ENCODE measurements at places on chromosomes 3 and 15. TPM values are rescaled to one million over a fixed set of nuclear protein-coding genes. Genes with fewer than 3 reads are reported as not detected.

GRCh38 chr3:174101244-174101643 is 703.7 kb downstream of the NLGN1 start:
- H3K4me1 ChIP-seq: no peaks in the 10 kb centered on the region
- H3K27ac ChIP-seq: no peak overlapping the region
- no peaks in the 10 kb centered on the region for H3K27me3 ChIP-seq

DNA sequence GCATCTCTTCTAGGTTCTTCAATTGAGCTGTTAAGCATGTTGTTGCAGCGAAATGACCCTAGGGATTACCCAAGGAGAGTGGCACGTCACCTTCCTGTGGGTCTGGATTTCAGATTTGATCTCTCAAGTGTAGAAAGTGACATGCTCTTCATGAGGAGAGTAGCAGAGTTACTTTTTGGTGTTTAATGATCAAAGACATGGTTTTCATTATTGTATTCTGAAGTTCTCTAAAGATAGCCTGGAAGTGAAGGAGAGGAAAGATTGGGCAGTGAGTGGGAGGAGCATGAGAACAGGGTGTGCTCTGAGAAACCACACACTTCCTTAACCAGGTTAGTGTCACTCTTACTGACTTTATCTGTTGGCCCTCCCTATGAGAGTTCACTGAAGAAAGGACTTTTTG is 153.6 kb downstream of the AKAP13 start:
- peaks cover 8% of the 10 kb centered on the region for H3K36me3 ChIP-seq
- H3K4me1 ChIP-seq: peaks cover 11% of the 10 kb centered on the region
- no peak for DNase-seq
- H3K27ac ChIP-seq: no peak overlapping the region
- H3K4me3 ChIP-seq: no peak overlapping the region

- H3K27ac ChIP-seq: no peak overlapping the region
- H3K4me3 ChIP-seq: no peak overlapping the region
- DNase-seq: no peak
- H3K27me3 ChIP-seq: no peaks in the 10 kb centered on the region
Observed at GRCh38 chr3:174206607-174207192, 652.4 kb upstream of the NAALADL2 start.

- peak overlapping the region; percentile 42 for H3K4me3 ChIP-seq
- peak overlapping the region; percentile 87 for H3K27ac ChIP-seq
- DNase-seq: peak; percentile 73
- H3K4me1 ChIP-seq: peaks cover 32% of the 10 kb centered on the region
Observed at GRCh38 chr15:70559265-70560239, 203.8 kb downstream of the UACA start.

- H3K4me3 ChIP-seq: no peak overlapping the region
- no peak overlapping the region for H3K27ac ChIP-seq
- no peak for DNase-seq
- H3K36me3 ChIP-seq: no peaks in the 10 kb centered on the region
- H3K4me1 ChIP-seq: peaks cover 4% of the 10 kb centered on the region
- no peaks in the 10 kb centered on the region for H3K27me3 ChIP-seq
Observed at GRCh38 chr15:88389120-88389519, 78.1 kb downstream of the MRPL46 start.

The C3orf52 gene
- 5.8 TPM for polyA plus RNA-seq

GRCh38 chr15:91946581-91947292 is 93.2 kb downstream of the SLCO3A1 start:
- H3K4me1 ChIP-seq: peaks cover 18% of the 10 kb centered on the region
- no peaks in the 10 kb centered on the region for H3K36me3 ChIP-seq
- no peaks in the 10 kb centered on the region for H3K27me3 ChIP-seq
- DNase-seq: no peak
- no peak overlapping the region for H3K4me3 ChIP-seq

The PLCB2 gene
- 125 TPM for polyA plus RNA-seq

- H3K27me3 ChIP-seq: no peaks in the 10 kb centered on the region
- H3K36me3 ChIP-seq: no peaks in the 10 kb centered on the region
- no peak overlapping the region for H3K4me3 ChIP-seq
- no peak for DNase-seq
- peaks cover 52% of the 10 kb centered on the region for H3K4me1 ChIP-seq
- H3K27ac ChIP-seq: peak overlapping the region; percentile 93
Observed at GRCh38 chr3:20054549-20054987, 14.3 kb downstream of the KAT2B start.

- H3K36me3 ChIP-seq: no peaks in the 10 kb centered on the region
- no peak overlapping the region for H3K4me3 ChIP-seq
- no peak for DNase-seq
- H3K4me1 ChIP-seq: no peaks in the 10 kb centered on the region
Observed at GRCh38 chr3:33491721-33492120, 51.5 kb upstream of the UBP1 start.

DNA sequence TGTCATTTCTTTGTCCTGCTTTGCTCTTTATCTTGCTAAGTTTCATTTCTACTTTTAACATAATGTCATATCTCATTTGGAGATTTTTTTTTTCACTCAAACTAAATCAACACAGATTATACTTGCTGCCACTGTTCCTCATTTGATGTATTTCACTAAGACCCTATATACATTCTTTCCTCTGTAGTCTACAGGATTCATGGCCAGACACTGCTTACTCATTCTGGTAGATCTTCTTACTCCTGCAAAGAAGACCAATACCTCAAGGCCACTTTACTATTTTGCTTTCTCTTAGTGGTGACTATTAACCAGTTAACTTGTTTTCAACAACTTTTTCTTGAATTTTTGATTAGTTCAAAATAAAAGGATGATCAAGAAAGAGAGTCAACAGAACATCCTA is 26.6 kb downstream of the SLC24A5 start:
- DNase-seq: no peak
- no peaks in the 10 kb centered on the region for H3K36me3 ChIP-seq
- no peak overlapping the region for H3K27ac ChIP-seq
- no peaks in the 10 kb centered on the region for H3K27me3 ChIP-seq

The PLA2G4B gene
- polyA plus RNA-seq: 45.4 TPM

GRCh38 chr15:33296856-33297255 is 13.9 kb upstream of the RYR3 start:
- no peaks in the 10 kb centered on the region for H3K36me3 ChIP-seq
- no peak for DNase-seq

DNA sequence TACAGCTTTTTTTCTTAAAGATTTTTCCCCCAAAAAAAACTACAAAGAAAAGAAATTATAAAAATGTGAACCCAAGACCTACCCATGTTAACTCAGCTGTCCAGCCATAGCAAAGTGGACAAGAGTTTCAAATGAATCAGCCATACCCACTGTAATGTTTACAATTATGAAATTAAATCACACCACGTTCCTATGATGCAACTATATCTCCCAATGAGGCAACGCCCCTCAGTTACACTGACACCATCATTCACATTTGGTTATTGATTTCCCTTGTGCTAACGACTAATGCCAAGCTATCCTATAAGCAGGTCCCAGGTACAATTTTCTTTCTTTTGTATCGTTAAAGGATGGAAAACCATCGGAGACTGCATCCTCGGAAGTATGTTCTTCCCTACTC is 115.1 kb upstream of the ICE2 start:
- H3K4me1 ChIP-seq: peaks cover 10% of the 10 kb centered on the region
- H3K27ac ChIP-seq: no peak overlapping the region
- H3K27me3 ChIP-seq: peaks cover 33% of the 10 kb centered on the region

GRCh38 chr3:191775451-191776233 is 314.7 kb downstream of the PYDC2 start:
- no peak overlapping the region for H3K4me3 ChIP-seq
- no peaks in the 10 kb centered on the region for H3K27me3 ChIP-seq
- H3K4me1 ChIP-seq: no peaks in the 10 kb centered on the region
- no peak overlapping the region for H3K27ac ChIP-seq
- no peak for DNase-seq

The ZCWPW2 gene
- 1.4 TPM for polyA plus RNA-seq

DNA sequence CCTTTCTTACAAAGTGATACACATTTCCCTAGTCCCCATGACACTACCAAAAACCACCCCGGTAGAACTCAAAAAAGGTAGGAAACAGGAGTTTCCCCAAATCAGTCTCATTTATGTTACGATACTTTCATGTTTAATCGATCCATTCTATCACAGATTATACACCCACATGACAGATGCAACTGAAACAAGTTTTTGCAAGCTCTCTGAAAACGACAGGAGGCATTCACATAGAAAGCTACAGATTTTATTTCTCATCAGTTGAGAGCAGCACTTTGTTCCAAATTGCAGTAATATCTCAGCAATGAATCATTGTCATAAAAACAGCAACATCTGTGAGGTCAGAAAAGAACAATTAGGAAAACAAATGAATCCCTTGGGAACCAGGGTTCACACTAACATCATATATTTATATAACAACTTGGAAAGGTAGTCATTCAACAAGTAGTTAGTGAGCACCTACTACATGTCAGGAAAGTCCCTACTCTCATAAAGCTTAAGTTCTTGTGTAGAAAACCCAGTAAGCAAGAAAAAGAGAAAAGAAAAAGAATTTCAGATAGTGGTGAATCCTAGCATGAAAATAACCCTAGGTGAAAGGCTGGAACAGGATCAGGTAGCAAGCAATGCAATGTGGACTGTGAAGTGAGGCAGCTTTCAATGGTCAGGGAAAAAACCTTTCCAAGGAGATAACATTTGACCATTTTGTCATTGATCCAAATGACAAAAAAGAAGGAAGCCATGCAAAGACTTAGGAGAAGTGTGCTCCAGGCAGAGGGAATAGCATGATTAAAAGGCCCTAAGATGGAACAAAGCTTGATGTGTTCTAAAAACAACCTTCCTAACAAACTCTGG is 8.3 kb downstream of the PLD1 start:
- DNase-seq: no peak
- no peaks in the 10 kb centered on the region for H3K27me3 ChIP-seq
- no peaks in the 10 kb centered on the region for H3K4me1 ChIP-seq
- H3K27ac ChIP-seq: peak overlapping the region; percentile 61

DNA sequence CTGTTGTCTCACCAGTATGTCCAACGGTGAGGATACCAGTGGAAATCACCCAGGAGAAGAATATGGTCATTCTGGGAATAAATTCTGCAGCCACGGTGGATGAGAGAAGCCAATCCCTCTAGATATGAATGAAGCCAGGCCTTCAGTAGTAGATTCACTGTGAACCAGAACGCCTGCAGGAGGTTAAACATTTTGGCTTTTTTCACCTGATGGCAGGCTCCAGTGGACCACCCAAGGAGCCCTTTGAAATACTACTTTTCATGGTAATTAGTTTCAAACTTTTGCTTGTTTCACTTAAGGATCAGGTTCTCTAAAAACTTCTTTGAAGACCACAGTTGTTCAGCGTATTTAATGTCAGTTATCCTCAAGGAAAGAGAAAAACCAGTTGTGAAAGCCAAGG is 353.4 kb downstream of the RORA start:
- no peaks in the 10 kb centered on the region for H3K27me3 ChIP-seq
- no peak overlapping the region for H3K4me3 ChIP-seq
- H3K27ac ChIP-seq: no peak overlapping the region
- H3K4me1 ChIP-seq: no peaks in the 10 kb centered on the region
- H3K36me3 ChIP-seq: no peaks in the 10 kb centered on the region

The TUSC7 gene
- not detected for polyA plus RNA-seq

All from thymus (tissue), 14 donors.